GM18507 (cell line): ENCODE measurements at places on chromosomes 5 and 9.

- no peak for DNase-seq
These were observed 719.3 kb upstream of the ZNF608 start for GRCh38 chr5:125465703-125466102.

DNA sequence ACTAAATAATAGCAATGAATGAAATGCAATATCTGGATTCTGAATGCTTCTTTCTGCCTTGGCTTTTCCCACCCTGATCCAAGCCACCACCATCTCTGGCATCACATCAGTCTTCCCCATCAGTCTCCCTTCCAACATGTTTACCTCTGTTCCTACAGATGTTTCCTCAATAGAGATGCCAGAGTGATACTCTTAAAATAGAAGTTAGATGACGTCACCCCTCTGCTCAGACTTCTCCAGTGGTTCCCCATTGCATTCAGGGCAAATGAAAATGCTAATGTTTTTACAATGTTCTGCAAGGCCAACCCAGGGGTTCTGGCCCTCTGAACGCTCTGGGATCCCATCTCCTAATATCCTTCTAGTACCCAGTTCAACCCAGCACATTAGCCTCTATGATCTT, 305.8 kb downstream of the TRIM32 start:
- DNase-seq = no peak

- no peak for DNase-seq
These were observed 435.9 kb downstream of the HCN1 start for GRCh38 chr5:45260292-45260691.

DNA sequence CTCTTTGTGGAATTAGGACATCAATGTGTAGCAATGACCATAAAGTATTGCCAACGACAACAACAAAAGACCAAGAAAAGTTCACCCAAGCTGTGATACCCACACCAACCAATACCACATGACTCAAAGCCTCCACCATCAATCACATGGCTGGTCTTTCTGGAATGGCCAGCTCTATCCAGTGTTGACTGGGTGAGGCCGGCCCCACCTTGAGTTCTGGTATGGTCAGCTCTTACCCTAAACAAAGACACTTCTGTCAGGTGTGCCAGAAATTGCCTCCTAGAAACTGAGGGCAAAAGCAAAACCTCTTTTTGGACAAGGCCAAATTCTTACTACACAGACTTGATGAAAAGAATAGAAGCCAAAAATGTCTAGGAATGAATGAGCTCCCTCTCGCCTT, 331.5 kb downstream of the ZNF608 start:
- no peak for DNase-seq

GRCh38 chr5:119077444-119077843, 6.6 kb downstream of the DMXL1 start:
- no peak for DNase-seq
